ENCODE measurements at places on chromosomes 12 and 14.

DNA sequence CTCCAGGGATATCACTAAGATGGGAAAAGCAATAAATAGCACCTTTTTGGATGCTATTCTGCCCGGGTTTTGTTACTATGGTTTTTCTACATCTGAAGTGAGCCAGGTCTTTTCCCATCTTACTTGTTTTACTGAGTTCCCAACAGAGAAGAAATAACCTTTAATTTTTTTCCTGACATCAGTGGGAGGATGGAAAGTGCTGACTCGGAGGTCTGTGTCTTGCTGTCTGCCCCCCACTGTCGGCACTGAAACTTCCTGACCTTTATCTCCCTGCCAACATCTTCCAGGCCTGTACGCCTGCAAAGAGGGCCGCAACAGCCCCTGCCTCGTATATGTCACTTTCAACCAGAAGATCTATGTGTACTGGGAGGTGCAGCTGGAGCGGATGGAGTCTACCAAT lies 11.0 kb downstream of the ITFG2 start:
- DNase-seq = no peak

DNA sequence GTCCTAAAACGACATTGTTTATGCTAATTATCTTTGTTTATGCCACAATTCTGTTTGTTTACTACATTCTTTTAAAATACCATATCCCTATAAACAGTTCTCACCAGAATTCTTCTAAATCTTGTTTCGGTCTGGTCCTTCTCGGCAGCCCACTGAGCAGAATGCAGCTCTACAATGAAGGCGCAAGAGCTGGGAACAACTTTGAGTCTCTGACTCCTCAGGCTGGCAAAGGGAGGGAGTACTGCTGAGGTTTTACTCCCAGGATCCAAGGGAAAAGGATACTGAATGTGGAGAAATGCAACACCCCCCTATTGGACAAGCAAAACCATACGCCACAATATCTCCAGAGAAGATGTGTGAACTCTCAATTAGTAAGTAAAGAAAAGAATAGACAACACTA lies 5.4 kb downstream of the SOX5 start:
- DNase-seq = no peak

DNA sequence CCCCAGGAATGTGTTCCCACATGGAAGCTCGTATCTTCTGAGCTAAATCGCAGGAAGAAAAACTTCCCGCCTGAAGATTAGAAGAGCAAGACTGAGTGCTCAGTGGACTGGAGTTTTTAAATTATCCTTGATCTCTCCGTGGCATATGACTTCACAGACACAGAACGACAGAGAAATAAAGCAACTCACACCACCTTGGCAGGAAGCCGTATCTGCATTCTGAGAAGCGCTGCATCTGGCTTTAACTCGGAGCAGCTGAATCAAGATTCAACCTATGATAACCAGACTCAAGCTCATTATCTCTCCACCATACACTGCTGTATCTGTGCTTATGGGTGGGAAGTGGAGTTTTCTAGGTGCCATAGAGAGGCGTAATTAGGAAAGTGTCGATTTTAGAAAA lies 1482.7 kb downstream of the AACS start:
- DNase-seq = no peak

DNA sequence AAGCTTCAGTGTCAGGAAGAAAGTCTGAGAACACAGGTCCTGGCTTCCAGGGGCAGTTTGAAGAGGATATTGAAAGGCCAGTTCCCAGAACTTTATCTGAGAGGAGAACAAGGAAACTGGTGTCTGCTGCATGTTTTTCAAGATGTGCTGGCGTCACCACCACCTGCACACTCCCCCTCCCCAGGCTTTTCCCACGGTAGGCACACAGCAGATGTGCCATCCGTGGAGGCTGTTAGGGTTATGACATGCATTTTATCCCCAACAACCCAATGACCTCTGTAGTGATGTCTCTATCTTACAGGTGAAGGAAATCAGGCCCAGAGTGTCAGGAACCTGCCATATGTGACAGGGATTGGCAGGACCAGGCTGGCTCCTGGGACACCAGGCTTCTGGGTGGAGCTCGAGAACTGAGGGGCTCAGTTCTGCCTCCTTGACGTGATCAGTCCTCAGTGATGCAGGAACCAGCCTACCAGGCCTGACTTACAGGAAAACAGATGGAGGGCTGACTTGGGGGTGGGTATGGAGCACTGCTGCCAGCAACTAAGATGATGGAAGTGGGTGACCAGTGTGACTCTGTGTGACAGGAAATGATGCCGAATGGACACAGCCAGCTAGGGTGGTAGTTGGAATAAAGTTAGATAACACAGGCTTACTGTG lies 16.8 kb downstream of the SLC25A47 start:
- DNase-seq = peak; percentile 46

GRCh38 chr14:104875412-104875751 lies 10.3 kb downstream of the CEP170B start:
- no peak for DNase-seq

- DNase-seq = peak; percentile 28
Measured at GRCh38 chr12:12929696-12930095, 22.3 kb downstream of the GPRC5D start.

- DNase-seq = no peak
Measured at GRCh38 chr14:70472253-70473159, 20.5 kb downstream of the ADAM21 start.

GRCh38 chr14:58809520-58809919 lies 171.8 kb downstream of the DACT1 start:
- DNase-seq = no peak

DNA sequence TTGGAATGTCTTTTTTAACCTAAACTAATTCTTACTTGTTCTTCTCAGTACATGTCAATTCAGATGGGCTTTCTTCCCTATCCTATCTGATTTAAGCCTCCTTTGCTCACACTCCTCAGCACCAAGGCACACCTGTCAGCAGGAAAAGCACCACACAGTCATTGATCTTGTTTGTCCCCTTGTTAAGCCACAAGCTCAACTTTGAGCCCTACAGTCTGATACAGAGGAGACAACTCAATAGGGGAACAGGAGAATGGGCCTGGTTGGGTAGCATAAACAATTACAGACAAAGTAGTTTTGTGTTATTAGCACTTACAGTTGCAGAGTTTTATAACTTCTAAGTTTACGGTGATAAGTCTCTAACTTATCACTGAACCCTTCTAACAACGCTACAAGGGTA lies 29.5 kb upstream of the SYCP3 start:
- no peak for DNase-seq

DNA sequence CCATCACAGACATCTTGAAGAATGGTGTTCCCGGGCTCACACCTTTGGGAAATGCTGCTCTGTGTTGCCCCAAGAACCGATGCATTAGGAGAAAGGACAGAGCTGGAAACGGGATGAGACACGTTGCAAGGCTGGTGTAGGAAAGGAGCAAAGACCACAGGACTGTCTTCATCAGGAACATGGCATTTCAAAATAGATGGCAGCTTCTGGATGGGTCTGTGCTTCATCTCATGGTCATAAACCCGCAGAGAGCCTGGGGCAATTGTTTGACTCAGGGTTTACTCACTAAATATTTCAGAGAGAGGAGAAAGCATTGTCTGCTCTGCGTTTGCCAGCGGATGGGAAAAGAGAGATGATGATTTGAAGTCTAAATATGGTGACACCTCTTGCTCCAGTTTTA lies 76.3 kb downstream of the CACNA1C start:
- no peak for DNase-seq

- no peak for DNase-seq
Measured at GRCh38 chr12:107533218-107533617, 152.4 kb upstream of the PWP1 start.

- no peak for DNase-seq
Measured at GRCh38 chr12:5260086-5260485, 171.8 kb upstream of the NTF3 start.

- no peak for DNase-seq
Measured at GRCh38 chr12:124551268-124552144, 15.9 kb downstream of the NCOR2 start.

DNA sequence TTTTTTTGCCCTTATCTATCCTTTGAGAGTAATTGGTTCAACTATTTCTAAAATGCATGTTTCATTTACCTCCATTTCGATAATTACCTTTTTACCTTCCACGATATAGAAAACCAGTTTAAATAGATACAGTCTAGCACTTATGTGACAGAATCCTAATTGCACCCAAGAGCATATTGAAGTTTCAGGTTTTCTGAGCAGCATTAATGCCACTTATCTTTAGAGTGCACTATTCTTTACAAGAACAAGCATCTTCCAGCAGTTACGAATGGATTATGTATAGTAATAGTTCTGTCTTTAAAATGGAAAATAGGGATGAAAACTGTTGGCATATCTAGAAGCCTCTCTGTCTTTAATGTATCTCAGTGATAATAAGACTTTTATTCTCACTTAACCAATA lies 82.2 kb upstream of the ATXN7L3B start:
- DNase-seq = no peak

- no peak for DNase-seq
Measured at GRCh38 chr14:72801381-72801812, 92.5 kb downstream of the DPF3 start.

DNA sequence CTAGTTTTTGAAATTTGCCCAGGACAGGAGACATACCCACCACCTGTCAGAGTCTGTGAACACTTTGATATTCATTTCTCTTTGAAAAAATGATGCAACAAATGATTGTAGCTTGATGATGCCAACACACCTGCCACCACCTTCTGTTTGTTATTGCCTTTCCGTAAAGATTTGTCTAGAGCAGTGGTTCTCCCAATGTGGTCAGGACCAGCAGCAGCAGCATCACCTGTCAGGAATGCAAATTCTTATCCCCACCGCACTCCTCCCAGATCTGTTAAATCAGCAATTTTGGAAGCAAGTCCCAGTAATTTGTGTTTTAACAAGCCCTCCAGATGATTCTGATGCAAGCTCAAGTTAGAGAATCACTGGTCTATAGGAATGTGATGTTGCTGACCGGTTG lies 9.9 kb downstream of the CCDC175 start:
- DNase-seq = no peak

- no peak for DNase-seq
Measured at GRCh38 chr12:46977871-46978375, 101.5 kb upstream of the PCED1B start.

GRCh38 chr14:91509083-91509877 lies 830 bp downstream of the PPP4R3A start:
- peak; percentile 74 for DNase-seq

GRCh38 chr12:118237052-118237665 lies 101.2 kb downstream of the PEBP1 start:
- DNase-seq = no peak

GRCh38 chr14:90691627-90692026 lies 124.6 kb downstream of the TTC7B start:
- DNase-seq = no peak

- no peak for DNase-seq
Measured at GRCh38 chr14:50233166-50233950, 2.0 kb upstream of the SOS2 start.

DNA sequence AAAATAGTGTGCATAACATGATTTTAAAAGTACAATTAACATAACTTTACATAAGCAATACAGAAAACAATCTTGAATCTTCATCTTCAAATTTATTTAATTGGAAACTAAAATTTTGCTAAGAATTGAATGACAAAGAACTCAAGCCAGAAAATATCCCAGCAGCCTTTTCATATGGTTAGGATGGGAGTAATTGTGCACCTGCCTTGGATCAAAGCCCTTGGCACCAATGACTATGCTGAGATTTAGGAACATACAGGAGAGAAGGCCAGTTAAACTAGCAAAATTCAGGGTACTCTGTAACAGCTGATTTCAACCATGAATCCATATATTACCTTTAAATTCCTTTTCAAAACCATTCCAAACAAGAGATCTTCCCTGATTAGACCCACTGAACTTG lies 5.8 kb downstream of the KERA start:
- no peak for DNase-seq

GRCh38 chr14:96625426-96625985 lies 123.3 kb downstream of the PAPOLA start:
- no peak for DNase-seq

DNA sequence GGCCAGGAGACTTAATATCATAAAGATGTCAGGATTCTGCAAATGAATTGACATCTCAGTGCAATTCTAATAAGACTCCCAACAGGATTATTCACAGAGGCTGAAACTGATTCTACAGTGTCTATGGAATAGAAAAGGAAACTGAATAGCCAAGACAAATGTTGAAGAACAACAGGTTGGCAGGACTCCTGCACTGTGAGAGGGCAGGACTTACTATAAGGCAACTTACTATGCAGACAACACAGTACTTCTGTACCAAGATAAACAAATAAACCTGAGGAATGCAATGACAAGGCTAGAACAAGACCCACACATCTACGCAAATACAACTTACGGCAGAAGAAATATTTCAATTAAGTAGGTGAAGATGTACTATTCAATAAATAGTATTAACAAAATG lies 132.2 kb upstream of the FKBP4 start:
- no peak for DNase-seq
